CD4-positive, alpha-beta T cell treated with Interleukin-10 for 1 hour (primary cell): ENCODE measurements at places on chromosomes 2 and 18.

GRCh38 chr18:11398625-11399024 lies 210.8 kb upstream of the SLC35G4 start:
- DNase-seq, result no peak

GRCh38 chr2:10252224-10252623 lies 50.5 kb upstream of the HPCAL1 start:
- no peak for DNase-seq

DNA sequence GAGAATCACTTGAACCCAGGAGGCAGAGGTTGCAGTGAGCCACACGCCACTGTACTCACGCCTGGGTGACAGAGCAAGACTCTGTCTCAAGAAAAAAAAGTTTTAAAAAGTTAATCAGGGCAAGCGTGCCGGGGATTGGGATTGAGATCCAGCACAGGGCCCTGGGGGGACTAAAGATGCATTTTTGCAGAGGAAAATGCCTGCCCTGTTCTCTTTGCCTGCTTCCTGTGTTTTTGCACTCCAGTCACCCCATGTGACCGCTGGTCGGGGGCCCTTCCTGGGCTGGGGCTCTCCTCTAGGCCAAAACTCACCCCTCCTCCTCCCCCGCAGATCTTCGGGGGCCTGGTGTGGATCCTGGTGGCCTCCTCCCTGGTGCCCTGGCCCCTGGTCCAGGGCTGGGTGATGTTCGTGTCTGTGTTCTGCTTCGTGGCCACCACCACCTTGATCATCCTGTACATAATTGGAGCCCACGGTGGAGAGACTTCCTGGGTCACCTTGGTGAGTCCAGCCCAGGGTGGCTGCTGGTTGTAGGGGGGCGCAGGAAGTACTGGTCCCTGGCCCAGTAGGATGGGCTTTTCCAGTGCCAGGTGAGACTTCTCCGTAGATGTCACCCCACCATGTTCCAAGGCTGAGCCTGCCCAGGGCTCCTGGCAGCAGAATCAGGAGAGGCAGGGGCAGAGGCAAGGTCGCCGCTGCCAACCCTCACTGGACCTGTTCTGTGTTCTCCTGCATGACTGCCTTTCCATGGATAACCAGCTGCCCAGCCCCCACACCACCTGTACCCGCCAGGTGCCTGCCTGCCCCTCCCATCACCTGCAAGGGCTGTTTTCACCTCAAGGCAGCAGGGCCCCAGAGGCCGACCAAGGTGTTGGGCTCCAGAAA lies 22.4 kb downstream of the MAL start:
- no peak for DNase-seq

- DNase-seq, result no peak
These were observed 20.1 kb upstream of the FN1 start for GRCh38 chr2:215455958-215456357.

GRCh38 chr2:237628247-237629187 lies 1.1 kb downstream of the LRRFIP1 start:
- no peak for DNase-seq
